ENCODE measurements at places on chromosomes 4 and X.

GRCh38 chr4:112508356-112508755 lies 7.6 kb downstream of the NEUROG2 start:
- DNase-seq, result no peak

DNA sequence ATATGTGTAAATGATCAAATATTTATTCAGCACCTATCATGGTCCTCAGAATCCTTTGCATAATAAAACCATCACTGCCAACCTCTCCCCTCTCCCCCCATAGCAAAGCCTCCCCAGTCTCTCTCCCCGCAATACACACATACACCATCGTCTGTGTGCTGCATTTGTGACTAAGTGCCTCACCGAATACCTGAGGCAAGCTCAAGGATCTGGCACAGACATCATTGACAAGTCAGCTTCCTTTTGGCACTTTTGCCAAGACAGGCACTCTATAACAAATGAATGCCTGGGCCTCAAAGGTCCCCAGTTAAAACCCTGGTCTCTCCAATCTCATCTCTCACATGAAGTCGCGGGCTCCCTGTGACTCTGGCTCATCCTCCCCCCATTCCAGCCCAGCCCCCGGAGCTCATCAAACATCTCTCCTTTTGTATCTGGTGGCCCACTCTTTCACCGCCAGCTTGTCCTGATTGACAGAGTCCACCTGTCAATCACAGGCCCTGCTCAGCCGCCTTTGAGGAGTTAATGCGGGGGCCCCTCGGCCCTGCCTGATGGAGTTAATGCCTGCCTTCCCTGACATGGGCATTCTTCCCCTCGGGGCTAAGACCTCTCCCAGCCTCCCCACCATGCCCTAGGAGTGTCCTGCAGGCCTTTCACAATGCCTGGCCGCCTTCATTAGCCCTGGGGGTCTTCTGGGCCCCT lies 135.8 kb upstream of the ATP6AP2 start:
- DNase-seq, result no peak

GRCh38 chrX:84186603-84187532 lies 1.1 kb downstream of the RPS6KA6 start:
- no peak for DNase-seq

GRCh38 chr4:186739802-186740434 lies 16.3 kb upstream of the FAT1 start:
- DNase-seq, result no peak

GRCh38 chr4:92618968-92619367 lies 315.2 kb downstream of the GRID2 start:
- no peak for DNase-seq

- DNase-seq, result no peak
Observed at GRCh38 chr4:62510228-62510627, 1310.1 kb downstream of the ADGRL3 start.
